ENCODE measurements at places on chromosomes 5 and 9.
A peak's percentile ranks its signal among the peaks of the same experiment; 100 is the strongest.

GRCh38 chr5:96733771-96734500 is 71.8 kb downstream of the CAST start:
- DNase-seq = no peak

DNA sequence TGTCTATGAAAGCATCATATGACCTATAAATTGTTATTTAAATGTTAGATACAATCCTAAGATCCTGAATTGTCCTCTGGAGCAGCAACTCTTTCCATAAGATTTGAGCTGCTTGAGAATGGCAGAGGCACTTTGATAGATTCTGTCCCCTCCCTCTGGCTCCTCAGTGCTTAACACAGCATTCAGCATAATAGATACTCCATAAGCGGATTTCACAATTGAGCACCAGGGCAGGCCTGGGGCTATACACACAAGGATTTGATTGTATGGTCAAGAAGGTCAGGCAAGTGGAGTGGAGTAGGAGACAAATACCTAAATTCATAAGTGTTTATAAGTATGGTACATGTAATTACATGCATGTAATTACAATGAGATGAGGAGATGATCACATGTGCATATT is 96.3 kb downstream of the FOXD1 start:
- no peak for DNase-seq

DNA sequence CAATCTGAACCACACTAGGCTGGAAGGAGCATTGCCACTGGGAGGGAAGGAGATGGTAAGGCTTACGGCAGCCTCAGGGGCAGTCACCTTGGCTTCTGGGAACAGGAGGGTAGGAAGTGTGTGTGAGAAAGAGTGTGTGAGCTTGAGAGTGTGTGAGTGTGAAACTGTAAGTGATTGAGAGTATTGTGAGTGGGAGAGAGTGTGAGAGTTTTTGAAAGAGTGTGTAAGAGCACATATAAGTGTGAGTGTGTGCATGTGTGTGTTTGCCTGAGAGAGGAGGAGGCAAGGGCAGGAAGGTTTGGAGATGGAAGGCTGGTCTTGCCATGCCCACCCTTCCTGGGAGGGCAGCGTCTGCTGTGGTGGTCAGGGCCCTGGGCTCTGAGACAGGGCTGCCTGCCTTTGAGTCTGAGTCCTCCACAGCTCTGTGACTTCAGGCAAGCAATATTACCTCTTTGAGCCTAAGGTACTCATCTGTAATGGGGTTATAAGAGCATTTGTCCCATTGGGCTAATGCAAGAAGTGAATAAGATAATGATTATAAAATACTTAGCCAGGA is 51.9 kb upstream of the BOD1 start:
- DNase-seq = no peak

- no peak for DNase-seq
These were observed 369.2 kb downstream of the SEMA5A start for GRCh38 chr5:9176641-9177040.

DNA sequence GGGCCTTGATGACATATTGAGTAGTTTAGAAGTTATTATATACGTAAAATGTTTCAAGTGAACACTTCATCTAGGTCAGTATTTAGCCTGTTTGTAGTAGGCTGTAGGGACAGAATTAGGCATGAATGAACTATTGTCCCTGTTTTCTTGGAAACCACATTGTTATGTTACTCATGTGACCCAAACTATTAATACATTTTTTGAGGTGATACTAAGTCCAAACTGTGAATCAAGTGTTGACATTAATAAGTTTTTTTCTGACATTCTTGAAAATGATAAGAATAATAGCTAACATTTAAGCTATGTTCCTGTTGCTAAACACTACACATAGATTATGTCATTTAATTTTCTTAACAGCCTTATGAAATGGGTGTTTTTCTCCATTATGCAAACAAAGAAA is 1642.7 kb upstream of the WWC1 start:
- no peak for DNase-seq

DNA sequence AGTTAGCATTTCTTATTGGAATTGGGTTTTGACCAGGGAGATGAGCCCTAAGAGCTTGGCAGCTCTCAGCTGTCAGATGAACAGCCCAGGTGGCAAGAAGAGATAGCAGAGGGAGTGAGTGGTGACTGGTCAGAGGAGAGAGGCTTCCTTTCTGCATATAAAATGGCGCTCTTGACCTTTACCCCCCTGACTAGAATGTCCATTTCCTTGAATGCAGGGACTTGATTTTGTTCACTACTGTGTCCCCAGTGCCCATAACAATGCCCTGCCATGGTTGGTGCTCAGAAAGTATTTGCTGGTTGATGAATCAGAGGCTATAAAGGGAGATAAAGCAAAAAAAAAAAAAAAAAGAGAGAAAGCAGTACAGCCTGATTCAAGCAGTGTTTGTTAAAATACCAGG is 7.2 kb downstream of the CHMP5 start:
- no peak for DNase-seq

- DNase-seq = no peak
These were observed 38.7 kb downstream of the LARP1 start for GRCh38 chr5:154793599-154794524.

- DNase-seq = no peak
These were observed 185.7 kb downstream of the MARCHF11 start for GRCh38 chr5:15993919-15994318.

DNA sequence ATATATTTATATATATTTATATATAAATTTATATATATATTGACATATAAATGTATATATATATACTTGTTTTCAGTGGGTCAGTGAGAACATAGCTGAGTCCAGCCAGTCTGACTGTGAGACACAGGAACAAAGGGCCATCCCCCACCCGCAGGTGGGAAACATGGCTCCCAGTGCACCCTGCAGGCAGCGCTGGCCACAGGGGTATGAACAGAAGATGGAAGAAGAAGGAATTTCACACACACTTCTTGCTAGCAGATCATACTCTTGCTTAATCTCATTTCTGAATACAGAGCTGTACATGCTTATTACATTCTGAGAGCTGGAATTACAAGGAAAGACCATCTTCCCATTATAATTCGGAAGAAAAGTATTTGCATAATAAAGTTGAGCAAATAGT is 595.4 kb downstream of the IRX1 start:
- DNase-seq = no peak

GRCh38 chr9:99167119-99167518 is 54.6 kb downstream of the ALG2 start:
- no peak for DNase-seq

GRCh38 chr5:143893638-143894037 is 81.7 kb downstream of the HMHB1 start:
- no peak for DNase-seq

- DNase-seq = no peak
These were observed 8.2 kb downstream of the CAVIN4 start for GRCh38 chr9:100586093-100586492.

DNA sequence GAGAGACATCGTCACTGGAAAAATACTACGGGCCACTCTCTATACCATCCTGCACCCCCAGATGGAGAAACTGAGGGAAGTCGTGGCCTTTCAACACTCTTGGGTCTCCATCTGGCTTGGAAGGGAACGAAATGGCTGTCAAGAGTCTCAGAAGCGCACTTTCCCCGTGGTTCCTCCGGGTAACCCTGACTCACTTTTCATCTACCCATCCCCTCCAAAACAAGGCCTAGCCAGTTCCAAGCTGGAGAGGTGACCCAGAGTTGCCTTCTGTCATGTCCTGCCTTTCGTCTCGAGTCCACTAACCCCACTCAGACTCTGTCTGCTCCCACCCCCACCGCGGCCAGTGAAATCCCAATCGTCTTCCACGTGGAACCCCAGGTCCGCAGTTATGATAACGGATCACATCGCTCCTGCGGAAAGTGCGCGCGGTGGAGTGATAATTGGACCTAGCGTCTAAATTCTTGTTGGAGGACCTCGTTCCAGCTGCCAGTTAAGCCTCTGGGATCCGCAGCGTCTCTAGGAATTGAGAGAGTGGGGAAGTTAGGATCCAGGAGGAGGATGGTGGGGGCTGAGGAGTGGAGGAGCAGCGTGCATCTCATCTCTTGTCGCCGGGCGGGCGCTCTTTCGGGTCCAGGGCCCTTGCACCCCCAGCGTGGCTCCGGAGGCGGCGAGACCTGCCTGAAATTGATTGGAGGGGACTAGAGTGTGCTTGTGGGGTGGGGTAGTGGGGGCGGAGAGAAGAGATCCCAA is 4.6 kb downstream of the CDKN2A start:
- no peak for DNase-seq

DNA sequence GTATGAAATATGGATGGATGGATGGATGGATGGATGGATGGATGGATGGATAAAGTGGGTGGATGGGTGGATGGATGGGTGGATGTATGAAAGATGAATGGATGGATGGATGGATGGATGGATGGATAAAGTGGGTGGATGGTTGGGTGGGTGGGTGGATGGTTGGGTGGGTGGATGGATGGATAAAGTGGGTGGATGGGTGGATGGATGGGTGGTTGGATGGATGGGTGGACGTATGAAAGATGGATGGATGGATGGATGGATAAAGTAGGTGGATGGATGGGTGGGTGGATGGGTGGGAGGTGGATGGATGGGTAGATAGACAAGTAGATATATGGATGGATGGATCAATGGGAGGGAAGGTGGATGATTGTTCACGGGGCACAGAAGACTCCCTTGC is 19.0 kb downstream of the UNC5A start:
- no peak for DNase-seq

DNA sequence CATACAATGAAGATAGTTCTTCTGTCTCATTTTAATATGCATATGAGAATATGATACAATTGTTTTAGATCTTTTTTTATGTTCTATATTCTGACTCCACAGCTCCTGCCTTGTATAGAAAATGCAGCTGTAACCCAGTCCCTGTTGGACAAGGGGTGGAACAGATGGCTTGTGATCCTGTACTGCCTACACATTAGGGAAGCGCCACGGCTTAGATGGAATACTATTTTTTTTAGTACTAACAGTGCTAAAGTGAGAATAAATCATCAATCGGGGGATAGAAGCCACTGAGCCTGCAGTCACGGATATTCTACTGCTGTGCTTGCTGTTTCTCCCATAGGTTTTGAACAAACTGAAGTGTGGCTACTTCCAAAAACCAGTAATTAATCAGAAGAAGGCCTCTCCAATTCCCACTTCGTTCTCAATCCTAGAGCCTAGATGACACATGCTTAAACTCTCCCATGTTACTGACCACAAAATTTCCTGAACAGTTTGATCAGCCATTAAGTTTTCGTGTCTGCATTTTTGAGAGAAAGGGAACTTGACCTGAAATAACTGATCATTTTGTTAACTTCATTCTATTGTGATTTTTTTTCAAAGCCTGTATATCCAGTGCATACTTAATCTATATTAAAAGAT is 150.3 kb downstream of the CDH18 start:
- DNase-seq = no peak

- DNase-seq = no peak
These were observed 95.0 kb downstream of the NPR3 start for GRCh38 chr5:32805971-32806638.

GRCh38 chr5:137037848-137038247 is 461.3 kb downstream of the SPOCK1 start:
- DNase-seq = no peak

- no peak for DNase-seq
These were observed 943 bp downstream of the GALNT12 start for GRCh38 chr9:98808411-98808815.

GRCh38 chr5:180126716-180127681 is 55.4 kb upstream of the RNF130 start:
- DNase-seq = peak; percentile 20

- DNase-seq = no peak
These were observed 438 bp upstream of the LAMC3 start for GRCh38 chr9:131008563-131008908.

DNA sequence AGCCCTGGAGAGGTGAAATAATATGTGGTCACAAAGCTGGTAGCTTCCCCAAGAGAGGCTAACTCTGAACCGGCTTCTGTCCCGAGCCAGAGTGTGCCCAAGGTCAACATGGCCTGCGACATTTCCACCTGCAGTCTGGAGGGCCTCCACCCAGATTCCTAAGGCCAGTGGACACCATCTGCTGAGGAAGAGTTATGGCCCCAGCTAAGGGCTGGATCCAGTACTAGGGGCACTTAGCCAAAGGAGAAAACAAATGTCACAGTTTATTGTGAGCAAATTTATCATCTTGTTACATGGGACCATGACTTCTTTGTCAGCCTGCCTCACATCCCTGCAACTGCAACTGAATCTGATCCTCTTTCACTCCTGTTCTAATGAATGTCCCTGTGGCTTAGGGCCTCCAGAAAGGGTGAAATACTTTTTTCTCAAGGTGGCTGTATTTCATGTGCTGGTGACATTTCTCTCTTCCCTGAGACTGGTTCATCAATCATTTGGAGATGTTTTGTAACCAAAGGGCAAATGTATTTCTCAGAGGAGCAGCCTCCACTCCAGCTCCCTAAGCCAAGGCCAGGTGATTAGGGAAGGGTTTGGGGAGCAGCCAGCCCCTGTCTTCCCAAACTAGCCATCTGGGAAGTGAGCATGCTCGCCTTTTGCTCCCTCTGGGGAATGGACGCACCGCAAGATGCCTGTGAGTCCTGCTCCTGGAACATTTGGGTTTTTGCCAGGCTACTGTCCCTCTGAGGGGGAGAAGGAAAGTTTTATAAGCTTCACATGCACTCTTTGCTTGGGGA is 148.3 kb downstream of the CMYA5 start:
- no peak for DNase-seq

DNA sequence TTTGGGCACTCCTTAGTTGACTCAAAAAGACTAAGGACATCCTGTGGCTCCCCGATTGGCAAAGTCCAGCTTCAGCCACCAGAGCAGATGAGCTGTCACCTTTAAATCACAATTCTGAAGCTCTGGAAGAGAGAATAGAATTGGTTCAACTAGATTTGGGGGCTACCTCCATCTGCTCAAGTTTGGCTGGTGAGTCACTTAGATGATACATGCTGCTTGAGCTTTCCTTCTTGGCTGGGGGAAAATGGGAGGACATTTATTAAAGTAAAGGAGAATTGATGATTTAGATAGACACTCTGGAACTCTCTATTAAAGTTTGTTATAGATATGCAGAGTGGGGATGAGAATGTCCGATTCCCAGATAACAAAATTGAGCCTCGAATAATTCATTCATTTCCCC is 30.0 kb upstream of the GRIA1 start:
- no peak for DNase-seq

- DNase-seq = no peak
These were observed 30.0 kb upstream of the MAMDC2 start for GRCh38 chr9:70013598-70014196.

DNA sequence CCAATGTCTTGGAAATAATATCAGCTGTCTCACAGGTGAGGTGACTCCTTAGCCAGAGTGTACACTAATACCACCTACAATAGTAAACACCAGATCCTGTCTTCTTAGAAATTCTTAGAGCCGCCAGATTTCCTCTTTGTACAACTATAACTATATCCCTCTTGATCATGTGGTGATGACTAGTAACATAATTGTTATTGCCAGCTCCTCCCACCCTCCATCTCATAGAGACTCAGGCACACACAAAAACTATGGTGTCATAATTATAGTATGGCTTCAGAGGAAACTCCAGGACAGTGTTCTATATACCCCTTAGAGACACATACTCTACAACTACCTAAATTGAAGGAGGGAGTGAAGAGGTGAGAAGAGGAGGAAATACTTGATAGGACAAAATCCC is 33.1 kb downstream of the PGGT1B start:
- no peak for DNase-seq

- no peak for DNase-seq
These were observed 6.0 kb downstream of the CEL start for GRCh38 chr9:133067813-133068212.

GRCh38 chr5:97094579-97095317 is 47.7 kb downstream of the LIX1 start:
- peak; percentile 46 for DNase-seq

- DNase-seq = no peak
These were observed 50.0 kb upstream of the SH3GL2 start for GRCh38 chr9:17528859-17529258.

GRCh38 chr5:112974901-112975300 is 1.7 kb upstream of the DCP2 start:
- no peak for DNase-seq

Measured in stimulated activated CD4-positive, alpha-beta T cell treated with anti-CD3 and anti-CD28 coated beads, Interleukin-1b, Interleukin-23, amount 100 ng/mL, for 48 hours (primary cell).